ENCODE measurements at places on chromosomes 12 and 14.
A peak's percentile ranks its signal among the peaks of the same experiment; 100 is the strongest.

DNA sequence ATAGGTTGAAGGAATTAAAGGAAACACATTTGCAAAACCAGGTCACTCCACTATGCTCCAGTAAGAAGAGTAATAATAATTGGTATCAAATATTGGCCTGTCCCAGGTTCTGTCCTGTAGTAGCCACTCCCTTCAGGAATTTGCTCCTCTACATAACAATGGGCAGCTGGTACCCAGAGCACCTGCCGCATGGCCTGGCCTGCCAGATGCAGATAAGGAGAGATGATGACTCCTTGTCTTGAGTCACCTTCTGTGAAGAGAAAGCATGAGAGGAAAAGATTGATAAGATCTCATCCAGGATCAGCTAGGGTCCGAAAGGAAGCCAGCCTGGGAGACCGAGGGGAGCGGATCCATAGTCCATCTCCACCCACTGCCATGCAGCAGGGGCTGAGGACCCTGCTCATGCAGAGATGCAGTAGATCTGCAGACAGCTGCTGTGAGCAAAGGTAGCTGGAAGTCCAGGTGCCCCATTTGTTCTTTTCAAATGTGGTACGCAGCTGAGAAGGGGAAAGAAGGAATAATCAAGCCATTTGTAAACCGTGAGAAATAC is 24.3 kb downstream of the VCPKMT start:
- no peak for DNase-seq

DNA sequence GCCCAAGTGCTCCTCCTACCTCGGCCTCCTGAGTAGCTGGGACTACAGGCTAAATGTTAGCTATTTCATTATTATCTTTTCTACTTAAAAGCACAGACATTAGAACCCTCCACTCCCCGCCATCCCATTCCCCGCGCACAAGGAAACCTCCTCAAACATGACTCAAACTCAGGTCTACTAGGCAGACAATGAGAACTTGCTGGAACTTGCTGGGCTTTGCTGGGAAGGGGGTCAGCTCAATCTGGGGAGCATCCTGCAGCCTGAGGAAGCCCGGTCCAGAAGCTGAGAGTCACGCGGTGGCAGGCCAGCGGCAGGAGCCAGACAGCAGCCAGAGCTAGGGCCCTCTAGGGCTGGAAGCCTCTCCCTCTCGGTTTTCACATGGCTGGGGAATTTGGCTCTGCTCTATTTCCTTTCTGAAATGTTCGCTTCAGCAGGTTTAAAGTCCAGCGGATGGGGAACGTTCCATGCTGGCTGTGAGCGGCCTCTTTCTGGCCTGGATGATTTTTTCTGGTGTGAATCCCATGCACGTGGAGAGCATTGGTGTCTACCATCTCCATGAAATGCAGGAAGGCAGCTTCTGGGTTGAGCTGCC is 68.5 kb downstream of the SLC6A12 start:
- no peak for DNase-seq

DNA sequence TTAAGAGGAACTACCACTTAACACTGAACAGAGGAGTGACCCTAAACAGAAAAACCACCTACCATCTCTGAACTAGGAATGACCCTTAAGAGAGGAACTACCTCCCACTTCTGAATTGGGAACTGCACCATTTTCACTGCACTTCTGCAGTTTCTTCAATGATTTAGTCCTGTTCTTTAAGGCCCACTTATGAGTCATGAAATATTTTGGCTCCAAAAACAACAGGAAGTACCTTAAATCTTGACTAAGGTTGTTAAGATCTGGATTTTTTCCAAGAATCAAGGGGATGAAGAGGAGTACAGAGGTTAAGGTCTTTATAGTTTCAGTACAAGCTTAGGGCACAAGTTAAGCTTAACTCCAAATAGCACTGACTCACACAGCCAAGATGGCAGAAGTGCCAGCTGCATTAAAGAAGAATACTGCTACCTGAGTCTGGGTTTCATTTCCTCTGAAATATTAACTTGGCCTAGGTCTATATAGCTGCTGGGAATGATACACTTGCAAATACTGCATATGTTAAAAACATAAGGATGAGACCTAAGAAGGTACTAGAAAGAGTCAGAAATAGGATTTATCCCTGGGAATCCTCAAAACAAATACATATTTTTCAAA is 4.2 kb downstream of the NPC2 start:
- no peak for DNase-seq

DNA sequence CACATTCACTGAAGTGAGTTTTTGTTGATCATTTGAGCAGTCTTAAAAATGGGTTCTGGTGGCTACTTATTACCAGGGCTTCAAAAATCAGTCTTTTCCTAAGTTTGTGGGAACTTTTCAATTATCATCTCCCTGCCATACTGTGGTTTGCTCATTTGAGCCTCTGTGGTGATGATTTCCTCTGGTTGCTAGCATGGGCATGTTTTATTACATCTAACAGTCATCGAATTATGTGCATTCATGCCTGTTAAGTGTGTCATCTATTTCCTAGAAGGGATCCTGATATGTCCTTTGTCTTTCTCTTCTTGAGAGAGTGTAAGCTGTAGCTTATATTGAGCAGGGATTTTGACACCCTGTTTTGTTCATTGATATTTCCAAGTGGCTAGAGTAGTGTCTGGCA is 116.8 kb downstream of the WIF1 start:
- DNase-seq: no peak

DNA sequence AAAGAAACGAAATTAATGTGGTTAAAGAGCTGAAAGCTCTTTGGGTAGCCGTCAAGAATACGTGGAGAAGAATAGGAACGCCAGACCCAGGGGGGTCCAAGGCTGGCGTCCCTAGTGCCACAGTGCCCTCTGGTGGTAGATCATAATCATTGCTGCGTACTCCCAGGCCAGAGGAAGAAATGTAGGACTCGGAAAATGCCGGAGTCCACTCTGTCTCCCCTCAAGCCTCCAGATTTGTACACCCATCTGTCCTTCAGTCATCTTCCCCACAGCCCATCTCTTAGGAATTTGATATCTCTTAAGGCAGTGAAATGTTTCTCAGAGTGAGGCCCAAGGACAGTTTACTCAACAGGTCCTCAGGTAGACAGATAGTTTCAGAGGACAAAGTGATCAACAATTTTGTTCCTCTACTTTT is 25.4 kb upstream of the PLEKHG6 start:
- peak; percentile 24 for DNase-seq

All from GOT3 (cell line).